ENCODE measurements at places on chromosomes 2 and 18.

GRCh38 chr2:16525265-16525887 lies 140.3 kb downstream of the CYRIA start:
- no peak for DNase-seq

GRCh38 chr2:190903693-190904450 lies 23.3 kb downstream of the GLS start:
- no peak for DNase-seq

DNA sequence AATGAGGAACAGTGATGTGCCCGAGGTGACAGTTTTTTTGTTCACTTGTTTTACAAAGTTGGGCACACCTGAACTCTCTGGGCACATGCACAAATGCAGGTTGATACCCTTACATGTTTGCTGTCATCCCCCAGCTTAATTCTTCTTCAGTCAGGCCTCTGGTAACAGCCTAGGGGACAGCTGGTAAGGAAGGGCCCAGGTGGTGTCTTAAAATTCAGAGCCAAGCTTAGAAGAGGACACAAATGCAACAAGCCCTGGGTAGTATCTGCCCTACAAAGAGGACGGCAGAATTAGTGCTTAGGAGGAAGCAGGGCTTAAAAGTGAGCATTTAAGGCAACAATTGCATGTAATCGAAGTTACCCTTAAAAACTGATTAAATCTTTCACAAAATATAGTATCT lies 171.9 kb upstream of the ACAA2 start:
- DNase-seq: no peak

GRCh38 chr2:192414794-192415193 lies 220.1 kb upstream of the TMEFF2 start:
- no peak for DNase-seq

DNA sequence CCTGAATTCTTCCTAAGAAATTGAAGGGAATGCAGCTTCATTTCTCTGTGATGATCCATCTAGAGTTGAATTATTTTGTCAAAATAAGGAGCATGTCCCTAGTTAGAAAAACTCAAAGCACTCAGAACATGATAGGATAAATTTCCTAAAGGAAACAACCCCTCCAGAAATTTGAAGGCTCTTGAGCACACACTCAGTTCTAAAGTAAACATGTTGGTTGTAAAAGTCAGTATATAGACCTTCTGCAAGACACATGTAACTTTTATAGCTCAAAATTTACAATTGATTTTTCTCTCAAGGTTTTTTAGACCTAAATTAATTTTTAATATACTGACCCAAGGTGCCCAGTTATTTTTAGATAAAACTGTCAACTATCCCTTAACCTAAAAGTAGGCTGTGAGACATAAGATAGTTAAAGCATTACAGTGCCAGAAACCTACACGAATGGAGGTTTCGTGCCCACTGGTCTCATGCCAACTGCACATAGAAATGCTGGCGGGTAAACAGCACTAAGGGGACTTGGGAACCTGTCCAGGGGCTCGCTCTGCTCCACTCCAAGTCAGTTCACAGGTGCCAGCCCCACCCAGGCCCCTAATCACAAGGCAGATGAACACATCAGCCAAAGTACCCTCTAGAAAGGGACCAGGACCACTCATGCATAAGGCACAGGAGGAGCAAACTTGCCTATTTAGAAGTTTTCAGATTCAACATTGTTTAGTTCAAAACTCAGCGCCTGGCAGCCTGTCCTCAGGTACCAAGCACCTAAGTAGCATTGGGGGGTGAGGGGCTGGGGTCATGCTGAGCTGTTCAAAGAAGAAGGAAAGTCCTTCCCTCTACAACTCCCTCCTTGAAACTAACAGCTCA lies 106.5 kb downstream of the SMC6 start:
- no peak for DNase-seq

GRCh38 chr2:60391230-60391629 lies 162.2 kb downstream of the BCL11A start:
- no peak for DNase-seq

GRCh38 chr2:180653481-180653880 lies 326.9 kb upstream of the UBE2E3 start:
- no peak for DNase-seq

GRCh38 chr18:10787293-10787901 lies 261.6 kb downstream of the NAPG start:
- peak; percentile 78 for DNase-seq

DNA sequence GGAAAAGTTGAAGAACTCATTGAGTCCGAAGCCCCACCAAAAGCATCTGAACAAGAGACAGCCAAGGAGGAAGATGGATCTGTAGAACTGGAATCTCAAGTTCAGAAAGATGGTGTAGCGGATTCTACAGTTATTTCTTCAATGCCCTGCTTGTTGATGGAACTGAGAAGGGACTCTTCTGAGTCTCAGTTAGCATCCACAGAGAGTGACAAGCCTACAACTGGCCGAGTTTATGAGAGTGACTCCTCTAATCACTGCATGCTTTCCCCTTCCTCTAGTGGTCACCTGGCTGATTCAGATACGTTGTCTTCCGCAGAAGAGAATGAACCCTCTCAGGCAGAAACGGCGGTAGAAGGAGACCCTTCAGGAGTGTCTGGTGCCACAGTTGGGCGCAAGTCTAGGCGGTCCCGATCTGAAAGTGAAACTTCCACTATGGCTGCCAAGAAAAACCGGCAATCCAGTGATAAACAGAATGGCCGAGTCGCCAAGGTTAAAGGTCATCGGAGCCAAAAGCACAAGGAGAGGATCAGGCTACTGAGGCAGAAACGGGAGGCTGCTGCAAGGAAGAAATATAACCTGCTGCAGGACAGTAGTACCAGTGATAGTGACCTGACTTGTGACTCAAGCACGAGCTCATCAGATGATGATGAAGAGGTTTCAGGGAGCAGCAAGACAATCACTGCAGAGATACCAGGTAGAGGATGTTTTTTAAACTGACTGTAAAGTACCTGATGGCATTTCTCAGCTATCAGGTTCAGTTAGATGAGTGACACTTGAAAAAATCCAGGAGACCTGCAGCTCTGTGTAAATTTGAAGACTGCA lies 111.9 kb downstream of the HAUS1 start:
- no peak for DNase-seq

GRCh38 chr2:109646961-109647360 lies 32.8 kb downstream of the SOWAHC start:
- DNase-seq: no peak

GRCh38 chr2:150911766-150912280 lies 349.8 kb downstream of the RBM43 start:
- no peak for DNase-seq

GRCh38 chr2:207165121-207166038 lies at the start of gene KLF7:
TSS of gene KLF7 (minus strand) at chr2:207165948. CDS start at chr2:207165568, 380 bp downstream.
- peak; percentile 65 for DNase-seq

DNA sequence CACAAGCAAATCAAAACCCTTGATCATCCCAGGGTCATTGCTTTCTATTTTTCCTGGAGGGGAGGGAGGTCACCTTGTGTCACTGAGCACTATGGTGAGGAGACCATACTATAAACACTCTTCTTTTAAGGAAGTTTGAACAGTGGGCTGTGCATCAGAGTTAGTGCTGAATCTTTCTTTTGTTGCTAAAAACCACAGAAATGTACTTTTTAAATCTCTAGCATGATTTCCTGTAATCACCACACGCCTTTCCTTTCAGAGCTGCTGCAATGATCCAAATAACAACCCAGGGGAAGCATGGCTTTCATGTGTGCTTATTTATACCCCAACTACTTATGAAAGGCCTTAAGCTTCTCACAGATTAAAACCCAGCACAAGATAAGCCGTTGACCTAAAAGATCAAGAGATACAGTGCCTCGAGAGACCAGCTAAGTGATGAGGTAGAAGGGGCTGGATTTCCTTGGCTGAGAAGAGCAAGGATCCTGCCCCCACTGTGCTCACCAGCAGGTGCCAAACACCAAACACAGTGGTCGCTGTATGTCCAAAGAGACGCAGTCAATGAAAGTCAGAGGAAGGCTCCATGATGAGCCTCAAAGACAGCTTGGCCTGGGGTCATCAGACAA lies 34.7 kb downstream of the TRABD2A start:
- no peak for DNase-seq

GRCh38 chr2:11127761-11128160 lies 27.5 kb upstream of the SLC66A3 start:
- no peak for DNase-seq

DNA sequence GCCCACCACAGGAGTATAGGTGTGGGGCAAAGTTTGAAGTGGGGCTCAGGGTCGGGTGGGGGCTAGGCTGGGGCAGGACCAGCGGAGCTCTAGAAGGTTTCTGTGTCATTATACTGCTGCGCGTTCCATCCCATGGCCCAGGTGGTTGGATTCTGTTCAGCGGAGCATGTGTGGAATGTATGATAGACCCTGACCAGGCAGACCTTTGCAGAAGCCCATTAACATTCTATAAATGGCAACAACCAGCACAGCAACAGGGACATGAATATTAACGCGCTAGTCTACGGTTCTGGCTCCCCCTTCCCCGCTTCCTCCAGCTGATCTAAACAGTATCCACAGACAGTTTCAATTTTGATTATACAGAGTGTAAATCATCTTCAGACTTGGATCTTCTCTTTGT lies 4.1 kb upstream of the PRKCE start:
- no peak for DNase-seq

DNA sequence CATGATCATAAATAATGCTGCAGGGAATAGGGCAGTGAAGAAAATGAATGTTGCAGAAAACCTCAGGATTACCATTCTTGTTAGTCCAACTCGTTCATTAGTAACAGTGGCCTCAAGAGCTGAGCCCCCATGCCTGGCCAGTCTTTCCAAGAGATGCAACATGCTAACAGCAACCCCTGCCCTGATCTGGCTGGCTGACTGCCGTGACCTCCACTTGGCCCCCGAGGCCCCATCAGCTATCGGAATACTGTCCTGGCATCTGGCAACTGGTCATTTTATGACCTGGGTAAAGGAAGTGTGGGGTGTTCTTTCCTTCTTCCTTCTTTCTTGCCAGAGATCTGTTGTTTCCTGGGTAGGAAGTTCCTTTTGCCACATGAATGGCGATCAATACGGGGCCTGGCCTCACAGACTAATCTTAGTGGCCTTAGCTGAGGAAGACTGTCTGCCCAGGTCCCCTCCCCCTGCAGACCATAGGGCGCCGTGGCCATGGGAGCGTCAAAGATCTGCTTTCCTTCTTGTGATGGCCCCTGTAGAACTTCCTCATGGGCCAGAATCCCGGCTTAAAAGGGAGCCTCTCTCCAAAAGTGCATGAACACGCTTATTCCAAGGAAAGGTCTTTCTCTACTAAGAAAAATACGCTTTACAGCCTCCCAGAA lies 10.6 kb upstream of the TRABD2A start:
- no peak for DNase-seq

- no peak for DNase-seq
Measured at GRCh38 chr2:120670371-120670770, 65.3 kb upstream of the GLI2 start.

DNA sequence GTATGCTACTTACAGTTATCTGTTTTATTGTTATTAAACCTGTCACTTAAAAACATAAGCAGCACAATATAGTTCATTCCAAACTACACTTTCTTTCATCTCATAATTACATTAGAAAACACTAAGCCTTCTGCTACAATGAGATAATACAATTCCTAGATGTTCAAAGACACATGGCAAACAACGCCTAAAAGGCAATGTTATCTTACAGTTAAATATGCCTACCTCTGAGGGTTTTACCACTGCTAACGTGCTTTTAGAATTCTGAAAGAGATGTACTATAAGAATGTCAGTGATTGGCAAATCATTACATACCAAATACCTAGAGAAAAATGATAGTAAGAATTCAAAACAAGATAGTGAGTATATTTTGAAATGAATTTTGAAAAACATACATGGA lies 46.8 kb upstream of the SPOPL start:
- no peak for DNase-seq

- no peak for DNase-seq
Measured at GRCh38 chr2:213609570-213610170, 325.4 kb downstream of the SPAG16 start.

DNA sequence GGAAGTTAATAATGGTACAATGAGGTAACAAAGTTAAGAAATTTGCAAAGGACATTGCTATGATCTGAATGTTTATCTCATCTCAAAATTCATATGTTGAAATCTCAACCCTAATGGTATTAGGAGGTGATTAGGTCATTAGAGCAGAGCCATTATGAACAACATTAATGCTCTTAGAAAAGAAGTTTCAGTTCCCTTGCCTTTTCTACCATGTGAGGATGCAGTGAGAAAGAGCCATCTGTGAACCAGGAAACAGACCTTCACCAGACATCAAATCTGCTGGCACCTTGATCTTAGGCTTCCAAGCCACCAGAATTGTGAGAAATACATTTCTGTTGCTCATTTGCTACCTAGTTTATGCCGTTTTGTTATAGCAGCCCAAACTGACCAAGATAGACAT lies 757.6 kb downstream of the NR4A2 start:
- DNase-seq: no peak

DNA sequence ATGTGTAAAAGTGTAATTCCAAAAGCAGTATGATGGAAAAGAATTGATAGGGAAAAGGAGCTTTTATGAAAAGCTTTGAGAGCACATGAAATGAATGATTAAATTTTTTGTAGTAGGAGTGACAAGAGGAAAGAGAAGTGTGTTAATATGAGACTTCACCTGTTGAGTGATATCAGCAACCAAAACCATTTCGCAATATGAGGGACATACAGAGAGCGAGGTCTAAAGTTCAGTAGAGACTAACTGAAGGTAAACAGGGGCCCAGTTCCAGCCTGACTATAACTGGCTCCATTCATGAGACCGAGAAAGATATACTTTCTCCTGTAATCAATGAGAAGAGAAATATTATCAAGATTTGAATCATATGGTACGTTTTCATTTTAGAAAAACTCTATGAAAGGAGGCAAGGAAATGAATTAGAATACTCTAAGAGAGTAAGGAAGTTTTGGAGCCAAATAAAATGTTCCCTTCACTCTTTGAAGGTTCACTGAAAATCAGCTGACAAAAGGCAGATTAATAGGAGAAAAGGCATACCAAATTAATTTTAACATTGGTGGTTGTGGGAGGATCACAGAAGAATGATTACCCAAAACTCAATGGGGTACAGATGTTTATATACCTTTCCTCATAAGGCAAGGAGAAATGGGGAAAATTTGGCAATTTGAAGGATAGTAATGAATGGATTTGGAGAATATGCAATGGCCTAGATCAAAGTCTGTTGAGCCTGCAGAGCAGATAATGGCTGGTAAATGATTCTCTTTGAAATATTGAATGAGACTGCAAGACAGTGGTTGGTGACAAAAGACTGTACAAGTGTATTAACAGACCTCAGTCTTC lies 932.2 kb downstream of the TDRD15 start:
- DNase-seq: no peak

- peak; percentile 68 for DNase-seq
Measured at GRCh38 chr2:212537726-212538304, 787 bp downstream of the ERBB4 start.

- no peak for DNase-seq
Measured at GRCh38 chr2:145402706-145403277, 882.9 kb upstream of the ZEB2 start.

GRCh38 chr2:24107-24506 lies 22.2 kb downstream of the FAM110C start:
- DNase-seq: no peak
